Non-pigmented ciliary epithelial cell (primary cell): ENCODE measurements at places on chromosomes 7 and 10.

DNA sequence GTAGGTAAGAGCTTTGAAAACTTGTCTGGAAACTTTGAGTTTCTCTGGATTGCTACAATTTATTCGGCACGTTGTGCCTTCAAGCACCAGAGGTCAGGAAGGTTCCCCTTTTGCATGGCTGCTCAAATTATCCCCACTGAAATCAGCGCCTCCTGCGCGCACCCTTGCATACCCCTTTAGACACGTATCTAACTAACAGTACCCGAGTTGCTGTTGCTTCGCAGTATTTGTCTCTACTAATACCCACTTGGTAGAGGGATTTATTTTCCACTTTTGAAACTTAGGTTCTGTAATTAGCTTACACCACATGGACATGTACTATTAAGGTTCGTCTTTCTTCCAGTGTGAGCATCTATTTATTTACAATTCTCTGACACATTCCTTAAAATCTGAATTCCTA is 1.6 kb downstream of the MEOX2 start:
- DNase-seq = no peak

- no peak for DNase-seq
Measured at GRCh38 chr10:76981251-76981650, 656.4 kb downstream of the KCNMA1 start.

DNA sequence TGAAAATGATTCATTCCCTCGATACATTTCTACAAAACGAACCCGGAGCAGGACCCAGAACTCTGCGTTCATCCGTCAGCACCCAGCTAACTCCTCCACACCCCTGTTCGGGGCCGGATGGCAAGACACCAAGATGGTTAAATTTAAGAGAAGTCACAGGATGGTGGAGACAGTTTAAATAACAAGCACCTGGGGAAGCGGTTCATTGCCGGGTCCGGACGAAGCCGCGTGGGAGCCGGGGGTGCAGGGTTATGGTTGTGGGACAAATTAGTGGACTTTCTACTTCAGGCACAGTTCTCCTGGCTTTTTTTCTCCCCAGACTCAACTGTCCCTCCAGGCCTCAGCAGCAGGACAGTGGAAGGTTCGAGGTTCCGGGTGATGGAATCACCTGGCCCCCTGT is 45.4 kb downstream of the ASB13 start:
- DNase-seq = no peak

GRCh38 chr10:126262233-126262838 is 125.9 kb downstream of the ADAM12 start:
- no peak for DNase-seq

DNA sequence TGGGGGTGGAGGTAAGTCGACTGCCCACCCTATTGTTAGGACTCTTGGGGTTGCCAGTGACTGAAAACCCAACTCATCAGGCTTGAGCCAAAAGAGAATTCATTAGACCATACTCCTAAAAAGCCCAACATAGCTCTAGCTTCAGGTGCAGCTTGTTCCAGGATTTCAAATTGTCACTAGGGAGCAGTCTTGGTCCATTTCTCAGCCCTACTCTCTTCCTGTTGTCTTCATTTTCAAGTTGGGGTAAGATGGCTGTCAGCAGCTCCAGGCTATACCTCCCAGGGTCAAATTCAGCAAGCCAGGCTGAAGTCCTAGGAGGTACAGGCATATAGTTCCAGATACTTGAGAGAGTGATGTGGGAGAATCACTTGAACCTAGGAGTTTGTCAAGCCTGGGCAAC is 14.9 kb upstream of the COL13A1 start:
- DNase-seq = no peak

DNA sequence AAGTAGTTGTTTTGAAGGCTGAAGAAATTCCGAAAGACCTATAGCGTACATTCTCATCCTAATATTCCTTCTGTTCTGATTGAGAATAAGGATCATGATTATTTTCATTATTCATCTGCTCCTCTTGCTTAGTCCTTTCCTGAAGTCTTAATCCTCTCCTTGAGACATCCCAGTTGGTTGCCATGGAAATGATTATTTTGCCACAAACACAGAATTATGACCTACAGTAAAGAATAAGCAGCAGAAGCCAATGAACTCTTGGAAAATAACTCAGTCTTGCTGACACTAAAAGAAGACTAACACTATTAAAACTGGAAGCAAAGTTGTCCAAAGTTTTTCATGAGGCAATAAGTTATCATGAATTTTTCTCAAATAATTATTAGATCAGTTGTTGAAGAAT is 47.8 kb upstream of the JAZF1 start:
- DNase-seq = no peak

- DNase-seq = no peak
Measured at GRCh38 chr10:95264227-95265051, 26.4 kb downstream of the PDLIM1 start.

DNA sequence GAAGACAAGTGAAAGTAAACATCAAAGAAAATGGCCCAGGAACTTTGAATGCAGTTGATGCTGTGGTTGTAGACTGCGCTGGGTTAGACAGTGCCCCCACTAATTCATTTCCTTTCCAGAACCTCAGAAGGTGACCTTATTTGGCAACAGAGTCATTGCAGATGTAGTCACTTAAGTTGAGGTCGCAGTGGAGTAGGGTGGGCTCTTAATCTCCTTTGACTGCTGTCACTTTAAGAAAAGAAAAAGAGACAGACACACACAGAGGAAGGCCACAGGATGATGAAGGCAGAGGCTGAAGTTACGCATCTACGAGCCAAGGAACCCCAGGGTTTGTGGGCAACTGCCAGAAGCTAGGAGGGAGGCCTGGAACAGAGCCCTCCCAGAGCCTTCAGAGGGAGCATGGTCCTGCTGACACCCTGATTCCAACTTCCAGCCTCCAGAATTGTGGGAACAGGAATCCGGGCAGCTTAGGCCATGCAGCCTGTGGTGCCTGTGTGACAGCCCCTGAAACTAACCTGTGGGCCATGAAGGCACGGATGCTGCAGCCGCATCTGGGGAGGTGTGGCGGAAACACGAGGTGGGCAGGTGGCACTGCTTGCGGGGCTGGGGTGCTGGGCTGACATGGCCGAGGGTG is 107.6 kb downstream of the PRKAG2 start:
- DNase-seq = no peak
